ENCODE measurements at places on chromosomes 11 and 22. TPM values are rescaled to one million over a fixed set of nuclear protein-coding genes. Genes with fewer than 3 reads are reported as not detected.

UQCC3 gene
- polyA plus RNA-seq, result 13.5 TPM

BTBD18 gene
- not detected for polyA plus RNA-seq

OR52A1 gene
- not detected for polyA plus RNA-seq

FGF4 gene
- polyA plus RNA-seq, result not detected

OPCML gene
- 5.5 TPM for polyA plus RNA-seq

ZNF70 gene
- 1.6 TPM for polyA plus RNA-seq

TYR gene
- not detected for polyA plus RNA-seq

KLHL35 gene
- 12.1 TPM for polyA plus RNA-seq

TMEM191B gene
- polyA plus RNA-seq, result 1.1 TPM

- DNase-seq, result no peak
Measured at GRCh38 chr11:41963406-41963805, 504.0 kb upstream of the LRRC4C start.

GRCh38 chr11:70060611-70061293 is 17.4 kb upstream of the ANO1 start:
- no peak for DNase-seq

- DNase-seq, result peak; percentile 72
Measured at GRCh38 chr11:107591378-107592230, 657 bp downstream of the ELMOD1 start.

DNA sequence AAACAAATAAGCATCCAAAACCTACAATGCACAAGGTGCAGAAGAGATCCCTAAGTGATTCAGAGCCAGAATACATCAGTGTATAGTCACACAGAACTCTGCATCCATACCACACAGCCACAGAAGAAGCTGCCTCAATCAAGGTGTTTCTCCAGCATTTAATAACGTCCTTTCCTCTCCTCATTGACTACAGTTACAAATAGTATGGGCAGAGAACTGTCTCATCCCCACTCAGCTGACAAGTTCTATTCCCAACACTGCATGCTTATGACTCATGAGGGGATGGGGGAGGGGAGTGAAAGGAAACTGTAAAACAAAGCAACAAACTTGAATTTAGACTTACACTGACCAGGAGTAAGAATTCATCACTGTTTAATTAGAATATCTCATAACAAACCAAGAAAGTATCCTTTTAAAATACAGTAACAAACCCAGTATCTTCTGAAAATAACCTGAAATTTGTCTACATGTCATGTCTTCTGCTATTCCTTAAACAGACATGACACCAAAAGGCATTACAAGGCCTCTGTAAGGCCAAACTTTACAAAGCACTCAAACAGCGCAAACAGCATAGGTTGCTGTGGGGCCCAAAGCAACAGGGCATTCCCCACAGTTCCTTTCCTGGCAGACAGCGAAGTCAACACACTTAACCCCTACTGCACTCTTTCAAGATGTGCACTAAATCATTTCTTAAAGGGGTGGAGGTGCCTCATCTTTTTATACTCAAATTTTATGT is 29.3 kb downstream of the CELF1 start:
- DNase-seq, result no peak

DNA sequence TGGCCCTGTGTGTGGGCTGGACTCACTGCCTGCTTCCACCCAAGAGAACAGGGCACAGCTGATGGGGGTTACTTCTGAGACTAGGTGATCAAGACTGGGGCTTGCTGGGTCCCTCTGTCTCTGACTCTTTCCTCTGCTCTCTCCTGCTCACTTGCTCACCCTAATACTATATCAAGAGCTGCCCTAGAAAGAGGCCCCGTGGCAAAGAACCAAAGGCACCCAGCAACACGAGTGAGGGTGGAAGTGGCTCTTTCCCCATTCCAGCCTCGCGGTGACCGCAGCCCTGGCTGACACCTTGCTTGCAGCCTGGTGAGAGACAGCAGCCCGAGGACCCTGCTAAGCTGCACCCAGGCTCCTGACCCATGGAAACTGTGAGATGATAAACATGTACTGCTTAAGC is 20.7 kb upstream of the NFAM1 start:
- DNase-seq, result no peak

DNA sequence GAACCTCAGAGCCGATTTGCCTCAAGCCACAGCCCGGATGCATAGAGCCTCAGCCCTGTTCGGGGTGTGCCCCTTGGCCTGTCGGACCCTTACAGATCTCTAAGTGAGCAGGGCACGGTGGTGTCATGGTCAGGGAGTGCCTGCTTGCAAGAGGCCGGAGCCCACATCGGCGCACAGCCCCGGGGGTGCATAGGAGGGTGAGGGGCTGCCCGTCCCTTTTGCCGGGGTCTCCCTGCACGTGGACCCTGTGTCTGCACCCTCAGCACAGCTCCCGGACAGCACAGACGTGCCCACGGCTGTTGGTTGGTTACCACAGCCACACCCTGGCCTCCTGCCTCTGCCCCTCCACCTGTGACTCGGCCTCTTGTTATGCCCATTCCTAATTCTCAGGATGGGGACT is 6.5 kb downstream of the RAB36 start:
- no peak for DNase-seq

DNA sequence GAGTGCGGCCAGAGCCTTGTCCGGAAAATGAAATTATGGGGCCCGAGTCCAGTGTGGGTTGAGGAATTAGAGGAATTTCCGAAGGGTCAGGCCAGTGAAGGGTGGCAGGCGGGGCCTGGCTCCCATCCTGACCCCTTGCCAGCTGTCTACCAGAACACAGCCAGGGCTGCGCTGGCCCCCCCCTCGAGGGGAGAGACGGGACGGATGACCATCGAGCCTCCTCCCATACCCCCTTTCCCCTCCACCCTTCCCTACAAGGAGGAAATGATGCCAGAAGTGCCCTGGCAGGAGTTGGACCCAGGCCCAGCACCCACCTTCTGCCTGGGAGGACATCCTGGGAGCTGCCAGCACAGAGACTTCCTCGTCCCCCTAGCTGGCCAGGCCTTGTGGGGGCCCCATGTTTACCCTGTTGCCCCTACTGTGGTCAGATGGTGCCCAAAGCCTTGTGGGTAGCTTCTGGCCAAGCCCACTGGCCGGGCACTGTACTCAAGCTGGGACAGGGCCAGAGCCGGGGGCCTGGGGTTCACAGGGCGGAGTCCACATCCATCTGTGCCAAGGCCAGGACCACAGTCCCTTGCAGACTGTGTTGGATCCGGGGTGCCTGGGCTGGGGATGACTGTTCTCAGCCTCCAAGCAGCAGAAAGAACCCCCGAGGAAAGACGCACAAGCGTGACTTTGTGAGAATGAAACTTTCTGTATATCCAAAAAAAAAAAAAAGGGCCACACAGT is 20.8 kb downstream of the ARVCF start:
- no peak for DNase-seq

- peak; percentile 75 for DNase-seq
Measured at GRCh38 chr22:42277988-42278776, 7.7 kb upstream of the TCF20 start.

DNA sequence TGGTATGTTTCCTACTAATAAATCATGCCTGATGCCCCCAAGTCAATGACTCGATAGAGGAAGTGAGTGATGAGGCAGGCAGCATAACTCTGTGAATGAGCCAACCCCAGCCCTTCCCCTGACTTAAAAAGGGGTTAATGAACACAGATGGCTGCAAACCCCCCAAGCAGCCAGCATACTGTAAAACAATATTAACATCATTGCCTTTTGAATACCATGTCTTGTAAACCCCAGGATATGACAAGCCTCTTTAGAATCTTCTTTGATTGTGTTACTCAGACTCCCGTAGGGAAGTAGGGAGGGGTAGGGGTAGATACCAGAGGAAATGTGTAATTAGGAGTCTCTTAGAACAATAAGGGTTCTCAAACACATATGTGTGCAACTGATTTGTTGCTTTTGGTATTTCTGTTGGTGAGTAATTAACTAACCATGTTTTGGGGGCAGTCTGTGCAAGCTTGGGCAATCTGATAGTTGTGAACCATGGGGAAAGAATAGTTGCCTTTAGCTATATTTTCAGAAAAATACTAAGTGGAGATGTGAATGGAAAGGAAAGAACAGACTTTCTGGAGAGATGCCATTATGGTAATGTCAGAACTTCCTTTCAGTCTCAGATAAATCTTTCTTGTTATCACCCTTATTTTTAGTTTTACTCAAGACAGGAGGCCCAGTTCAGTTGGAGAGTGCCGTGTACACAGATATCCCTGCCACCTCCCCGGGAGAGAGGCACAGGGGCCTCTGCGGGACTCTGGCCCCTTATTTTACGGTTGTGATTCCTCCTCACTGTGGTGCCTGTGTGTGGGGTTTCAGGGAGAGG is 701.8 kb downstream of the NTM start:
- DNase-seq, result peak; percentile 58

Measured in brain (organoid and tissue), 16 donors.